ENCODE measurements at places on chromosomes 1 and 21.

- no peak for DNase-seq
Observed at GRCh38 chr21:45013260-45013841, 61.0 kb upstream of the ADARB1 start.

DNA sequence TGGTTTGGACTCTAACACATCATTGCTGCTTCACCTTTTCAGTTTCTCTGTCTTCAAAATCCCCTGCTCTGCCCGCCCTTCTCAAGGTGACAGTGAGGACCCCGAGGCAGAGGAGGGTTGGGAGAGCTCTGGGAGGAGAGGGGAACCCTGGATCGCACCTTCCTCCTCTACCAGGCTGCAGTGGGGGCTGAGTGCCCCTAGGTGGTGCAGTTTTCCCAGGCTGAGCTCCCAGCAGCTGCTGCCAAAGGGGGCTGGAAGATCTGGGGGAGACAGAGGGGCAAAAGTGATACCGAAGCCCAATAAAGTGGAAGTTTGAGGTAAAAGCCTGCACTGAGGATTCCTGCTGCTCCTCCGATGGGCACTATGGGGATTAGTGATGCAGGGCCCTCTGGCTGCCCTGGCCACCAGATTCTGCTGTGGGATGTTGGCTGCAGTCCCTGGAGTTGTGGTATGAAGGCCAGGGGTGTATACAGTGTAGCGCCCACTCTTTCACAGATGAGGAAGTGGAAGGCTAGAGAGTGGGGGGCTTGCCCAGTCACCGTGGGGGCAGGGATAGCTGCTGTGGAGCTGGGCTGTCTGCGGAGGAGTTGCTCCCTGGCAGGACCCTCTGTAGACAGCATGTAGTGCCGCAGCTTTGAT is 40.7 kb upstream of the SCMH1 start:
- no peak for DNase-seq

- no peak for DNase-seq
Observed at GRCh38 chr1:202815120-202815519, 4.4 kb downstream of the PCAT6 start.

- peak; percentile 20 for DNase-seq
Observed at GRCh38 chr1:19344372-19344810, 32.3 kb downstream of the SLC66A1 start.

DNA sequence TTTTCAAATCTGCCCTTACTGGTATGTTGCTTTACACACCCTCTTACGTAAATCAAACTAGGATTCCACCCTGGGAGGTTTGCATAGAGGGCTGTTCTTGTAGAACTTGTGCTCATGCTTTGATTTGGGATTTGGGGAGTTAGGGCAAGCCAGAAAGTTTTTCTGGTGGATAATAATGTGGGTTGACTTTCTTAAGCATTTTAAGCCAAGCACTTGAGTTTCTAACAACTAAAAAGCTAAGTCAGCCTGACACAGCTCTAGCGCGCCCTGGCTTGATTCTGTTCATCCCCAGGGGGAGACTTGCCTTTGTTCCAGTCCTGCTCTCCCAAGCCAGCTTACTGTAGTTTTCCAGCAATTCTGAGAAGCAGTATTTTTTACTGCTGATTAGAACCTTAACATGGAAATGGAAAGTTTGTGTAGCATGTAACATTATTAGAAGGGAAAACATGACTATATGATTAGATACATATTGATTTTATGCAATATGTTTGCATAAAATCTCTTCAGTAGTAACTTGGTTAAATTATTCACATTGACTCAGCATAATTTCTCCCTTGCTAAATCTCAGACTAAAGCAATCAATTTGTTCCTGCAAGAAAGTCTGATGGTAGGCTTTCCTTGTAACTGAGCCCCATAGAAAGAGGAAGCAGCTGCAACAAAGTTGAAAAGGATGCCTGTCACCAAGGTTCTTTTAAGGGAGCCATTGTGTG is 11.0 kb upstream of the PGD start:
- no peak for DNase-seq

DNA sequence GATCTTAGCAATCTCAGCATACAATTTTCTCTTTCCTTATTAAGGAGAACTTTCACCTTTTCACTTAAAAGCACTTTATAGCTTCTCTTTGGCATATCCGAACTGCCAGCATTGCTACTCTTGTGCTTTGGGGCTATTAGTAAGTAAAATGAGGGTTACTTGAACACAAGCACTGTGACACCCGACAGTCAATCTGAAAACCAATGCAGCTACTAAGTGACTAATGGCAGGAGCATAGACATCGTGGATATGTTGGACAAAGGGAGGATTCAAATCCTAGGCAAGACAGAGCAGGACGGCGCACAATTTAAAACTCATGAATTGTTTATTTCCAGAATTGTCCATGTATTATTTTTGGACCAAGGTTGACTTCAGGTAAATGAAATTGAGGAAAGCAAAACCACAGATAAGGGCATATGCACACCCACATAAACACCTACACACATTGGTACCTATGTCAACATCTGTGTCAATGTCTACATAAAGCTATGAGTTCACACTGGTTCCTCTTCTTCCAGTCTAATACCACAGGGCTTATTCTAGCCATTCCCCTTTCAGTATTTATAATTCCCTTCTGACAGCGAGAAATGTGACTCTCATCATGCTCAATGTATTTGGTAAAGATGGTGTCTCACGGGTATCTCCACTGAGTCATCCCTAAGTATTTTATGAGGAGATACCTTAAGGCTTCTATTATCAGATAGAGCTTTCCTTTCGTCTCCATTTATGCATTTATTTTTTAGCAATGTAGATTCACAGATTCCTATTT is 75.3 kb upstream of the RALGPS2 start:
- no peak for DNase-seq

GRCh38 chr1:107776900-107777663 is 187.9 kb downstream of the VAV3 start:
- no peak for DNase-seq

DNA sequence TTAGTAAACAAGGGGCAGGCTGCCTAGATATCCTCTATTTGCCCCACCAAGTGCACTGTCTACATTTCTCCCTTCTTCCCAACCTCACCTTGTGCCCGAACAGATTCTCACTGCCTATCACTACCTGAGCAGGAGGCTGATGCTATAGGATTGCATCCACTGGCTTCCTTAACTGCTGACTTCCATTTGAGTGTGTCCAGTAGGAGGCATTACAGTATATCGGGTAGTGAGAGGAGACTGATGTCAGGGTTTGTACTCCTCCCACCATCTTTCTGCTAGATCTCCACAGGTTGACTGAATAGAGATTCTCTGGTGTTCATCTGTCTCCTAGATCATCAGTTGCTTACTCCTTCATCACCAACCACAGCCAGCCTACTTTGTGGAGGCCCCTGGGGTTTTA is 796.3 kb downstream of the LRRIQ3 start:
- no peak for DNase-seq

DNA sequence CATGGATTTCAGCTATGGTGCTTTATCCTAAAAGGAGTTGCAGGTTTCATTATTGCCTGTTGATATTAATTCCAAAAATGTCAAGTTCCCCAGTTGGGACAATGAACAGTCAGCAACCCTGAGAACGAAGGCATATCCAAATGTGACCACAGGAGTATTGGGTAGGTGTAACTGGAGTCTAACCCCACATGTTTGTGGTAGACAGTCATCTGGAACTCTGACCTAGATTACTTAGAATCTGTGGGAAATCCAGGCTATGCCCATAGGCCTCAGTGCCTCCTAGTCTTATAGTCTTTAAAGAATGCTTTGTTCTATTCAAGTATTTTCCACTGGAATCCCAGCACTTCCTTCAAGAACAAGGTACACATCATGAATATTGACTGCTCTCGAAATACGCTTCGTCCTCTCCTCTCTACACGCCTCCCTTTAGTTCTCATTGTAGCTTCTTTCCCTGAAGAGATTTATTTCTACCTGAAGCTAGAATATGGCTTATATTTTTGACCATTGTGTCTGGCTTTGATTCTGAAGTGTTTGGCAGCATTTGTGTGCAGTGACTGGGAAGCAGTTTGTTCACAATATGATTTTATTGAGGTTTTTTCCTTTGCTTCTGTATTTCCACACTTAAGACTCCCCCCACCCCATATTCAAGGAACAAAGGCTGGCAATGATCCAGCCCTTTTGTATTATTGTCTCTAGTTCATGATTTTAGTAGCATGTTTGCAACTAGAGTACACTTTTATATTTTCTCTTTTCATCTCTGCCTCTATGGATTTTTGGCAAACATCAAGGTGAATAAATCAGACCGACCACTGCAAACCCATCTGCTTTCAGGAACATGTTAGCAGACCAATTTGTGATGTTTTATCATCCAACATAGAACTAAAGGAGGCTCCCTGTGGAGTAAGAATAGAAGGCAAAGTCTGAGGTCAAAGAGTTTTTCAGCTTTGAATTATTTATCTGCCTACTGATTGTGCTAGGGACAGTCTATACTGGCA is 178.6 kb downstream of the GPR52 start:
- no peak for DNase-seq

DNA sequence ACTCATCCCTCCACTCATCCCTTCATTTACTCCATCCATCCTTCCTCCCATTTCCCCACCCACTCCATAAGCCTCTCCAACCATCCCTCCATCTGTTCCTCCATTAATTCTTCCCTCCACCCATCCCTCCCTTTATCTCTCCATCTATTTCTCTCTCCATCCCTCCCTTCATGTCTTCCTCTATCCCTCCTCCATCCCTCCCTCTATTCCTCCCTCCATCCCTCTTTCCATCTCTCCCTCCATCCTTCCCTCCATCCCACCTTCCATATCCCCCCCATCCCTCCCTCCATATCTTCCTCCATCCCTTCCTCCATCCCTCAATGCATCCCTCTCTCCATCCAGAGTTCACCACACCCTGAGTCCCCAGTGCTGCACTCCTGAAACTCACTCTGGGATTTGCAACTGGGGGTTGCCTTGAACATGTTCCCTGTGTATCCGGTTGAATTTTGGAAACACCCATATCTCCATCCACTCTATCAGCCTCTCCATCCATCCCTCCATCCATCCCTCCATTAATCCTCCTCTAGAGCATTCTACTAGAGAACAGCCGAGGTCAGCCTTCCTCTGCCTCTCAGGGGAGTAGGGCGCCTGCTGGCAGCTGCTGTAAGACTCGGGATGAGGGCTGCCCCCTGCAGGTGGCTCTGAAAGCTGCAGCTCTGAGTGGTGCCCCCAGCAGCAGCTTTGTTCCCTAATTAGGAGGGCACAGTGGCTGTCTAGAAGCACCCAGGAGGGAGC is 39.4 kb downstream of the ABCG1 start:
- peak; percentile 66 for DNase-seq

DNA sequence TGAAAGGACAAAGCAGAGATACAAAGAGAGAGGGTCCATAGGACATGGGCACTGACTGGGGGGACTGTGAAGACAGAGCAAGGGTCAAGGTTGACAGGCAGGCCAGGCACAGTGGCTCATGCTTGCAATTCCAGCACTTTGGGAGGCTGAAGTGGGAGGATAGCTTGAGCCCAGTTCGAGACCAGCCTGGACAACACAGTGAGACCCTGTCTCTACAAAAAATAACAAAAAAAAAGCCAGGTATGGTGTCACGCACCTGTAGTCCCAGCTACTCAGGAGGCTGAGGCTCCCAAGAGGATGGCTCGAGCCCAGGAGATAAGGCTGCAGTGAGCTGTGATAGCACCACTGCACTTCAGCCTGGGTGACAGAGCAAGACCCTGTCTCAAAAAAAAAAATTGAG is 4.4 kb downstream of the CASP9 start:
- no peak for DNase-seq

DNA sequence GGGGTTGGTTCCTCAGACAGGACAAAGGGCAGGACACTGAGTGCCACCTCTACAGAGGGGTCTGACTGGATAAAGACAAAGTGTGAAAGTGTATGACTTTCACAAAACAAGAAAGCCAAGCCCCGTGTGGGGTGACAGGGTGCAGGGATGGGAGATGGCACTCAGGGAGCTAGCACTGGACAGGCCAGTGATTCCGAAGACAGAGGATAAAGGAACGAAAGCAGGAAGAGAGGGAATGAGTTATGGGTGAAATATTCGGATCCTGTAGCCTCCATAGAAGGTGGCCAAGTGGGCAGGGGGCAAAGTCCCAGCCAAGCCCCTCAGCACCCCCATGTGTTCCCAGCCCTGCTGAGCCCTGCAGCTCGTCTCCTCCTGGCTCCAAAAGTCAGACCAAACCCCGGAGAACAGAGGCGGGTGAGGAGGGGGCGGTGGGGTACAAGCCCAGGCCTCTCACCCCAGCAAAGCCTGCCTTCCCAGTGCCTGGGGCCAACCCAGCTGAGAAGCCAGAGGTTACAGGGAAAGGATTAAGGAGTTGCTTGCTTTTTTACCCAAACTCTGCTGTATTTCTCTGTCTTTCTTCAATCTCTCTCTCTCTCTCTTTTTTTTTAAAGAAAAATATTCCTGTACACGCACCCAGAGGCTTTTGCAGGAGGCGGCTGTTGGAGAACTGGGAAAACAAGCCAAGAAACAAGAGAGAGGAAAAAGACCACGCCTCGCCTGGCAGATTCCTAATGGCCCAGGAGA is 14.0 kb upstream of the WASF2 start:
- no peak for DNase-seq

- no peak for DNase-seq
Observed at GRCh38 chr1:214637722-214638458, 34.9 kb downstream of the CENPF start.

- DNase-seq, result no peak
Observed at GRCh38 chr1:150970808-150971582, 3.6 kb downstream of the CERS2 start.
